ENCODE measurements at places on chromosomes 3 and 15.

GRCh38 chr15:65072027-65072426 lies 4.2 kb upstream of the RASL12 start:
- DNase-seq: no peak

DNA sequence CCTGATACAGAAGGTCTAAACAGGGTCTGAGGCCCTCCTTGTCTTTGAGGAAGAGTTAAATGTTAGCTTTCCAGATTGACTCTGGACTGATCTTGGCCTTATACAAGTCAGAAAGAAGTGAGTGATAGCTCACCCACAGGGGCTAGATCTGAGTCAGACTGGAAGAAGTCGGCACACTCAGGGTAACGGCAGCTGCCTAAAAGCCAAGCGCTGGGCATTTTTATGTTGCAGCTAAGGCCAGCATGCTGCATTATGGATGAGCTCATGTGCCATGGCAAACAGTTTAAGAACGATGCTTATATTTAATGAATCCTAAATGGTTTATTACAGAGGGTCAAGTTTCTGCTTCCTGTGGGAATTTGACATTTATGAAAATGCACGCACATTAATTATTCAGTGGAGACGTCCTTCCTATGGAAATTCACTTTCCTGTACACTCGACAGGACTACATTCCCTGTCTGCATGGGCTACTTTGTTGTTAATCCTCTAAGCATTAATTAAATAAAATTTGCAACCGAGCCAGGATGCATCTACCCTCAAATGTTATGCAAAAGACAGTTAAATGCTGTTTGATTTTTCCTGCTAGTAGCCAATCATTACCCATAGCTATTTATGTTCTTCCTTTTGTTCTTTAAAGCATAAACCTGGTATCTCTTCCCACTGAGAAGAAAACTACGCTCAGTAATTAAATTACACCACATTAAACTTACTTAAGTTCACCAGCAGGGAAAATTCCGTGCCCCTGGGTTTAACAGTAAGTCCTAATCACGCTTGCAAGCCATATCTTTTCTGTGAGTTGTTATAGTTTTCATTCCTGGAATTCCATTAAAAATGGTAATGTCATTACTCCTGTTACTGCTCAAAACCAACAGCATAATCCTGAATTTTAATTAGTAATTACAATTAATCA lies 762.7 kb upstream of the CFAP20DC start:
- no peak for DNase-seq

- DNase-seq: no peak
These were observed 15.7 kb upstream of the LRRC58 start for GRCh38 chr3:120364821-120365220.

GRCh38 chr3:76961284-76961683 lies 78.6 kb upstream of the ROBO2 start:
- DNase-seq: no peak

GRCh38 chr3:186888569-186888968 lies 41.8 kb upstream of the ST6GAL1 start:
- DNase-seq: no peak

DNA sequence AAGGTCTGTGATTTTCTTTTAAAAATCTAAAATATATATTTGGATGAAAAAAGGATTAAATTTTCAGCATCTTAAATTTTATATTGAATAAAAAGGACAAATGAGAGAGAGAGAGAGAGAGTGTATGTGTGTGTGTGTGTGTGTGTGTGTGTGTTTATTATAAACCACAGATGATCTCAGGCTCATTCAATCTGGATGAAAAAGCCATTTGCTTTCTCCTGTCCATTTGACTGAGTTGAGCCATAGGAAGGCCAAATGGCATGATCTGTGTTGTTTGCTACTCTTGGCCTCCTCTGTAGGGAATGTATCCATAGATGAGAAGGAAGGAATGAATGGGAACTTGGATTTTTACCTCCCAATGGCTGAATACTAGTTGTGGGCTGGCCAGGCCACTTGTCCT lies 92.5 kb upstream of the MEX3B start:
- DNase-seq: no peak

DNA sequence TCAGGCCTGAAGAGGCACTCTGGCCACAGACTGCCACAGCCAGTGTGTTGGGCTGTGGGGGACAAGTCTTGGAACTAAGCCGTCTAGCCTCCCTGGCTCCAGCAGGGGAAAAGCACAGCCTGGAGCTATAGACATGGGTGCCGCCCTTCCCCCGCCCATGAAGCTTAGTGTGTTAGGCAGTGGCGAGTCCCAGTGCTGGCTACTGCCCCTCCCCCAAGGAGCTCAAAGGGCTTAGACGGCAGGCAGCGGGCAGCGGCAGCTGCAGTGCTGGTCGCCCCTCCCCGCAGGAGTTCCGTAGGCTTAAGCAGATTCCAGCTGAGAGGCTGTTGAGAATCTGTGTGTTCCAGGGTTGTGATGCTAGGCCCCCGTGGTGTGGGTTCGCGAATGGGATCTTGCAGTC lies 135.8 kb upstream of the RORA start:
- no peak for DNase-seq

DNA sequence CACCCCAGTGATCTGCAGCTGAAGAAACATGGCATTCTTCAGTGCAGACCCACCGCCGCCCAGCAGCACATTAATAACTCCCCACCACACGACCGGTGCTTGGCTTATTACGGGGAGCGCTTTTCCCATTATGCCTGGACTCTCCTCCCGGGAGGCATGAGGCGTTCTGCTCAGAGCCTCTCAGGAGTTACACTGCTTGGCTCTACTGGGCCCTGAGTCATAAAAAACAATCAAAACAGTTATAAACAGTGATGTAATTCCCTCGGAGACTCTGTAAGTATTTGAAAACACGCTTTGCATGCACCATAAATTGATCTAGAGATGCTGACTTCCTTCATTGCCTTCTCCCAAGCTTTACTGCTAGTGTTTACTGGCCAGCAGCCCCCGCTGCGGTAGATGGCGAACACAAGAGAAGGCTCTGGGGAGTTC lies 77.1 kb upstream of the SNRPA1 start:
- DNase-seq: no peak

DNA sequence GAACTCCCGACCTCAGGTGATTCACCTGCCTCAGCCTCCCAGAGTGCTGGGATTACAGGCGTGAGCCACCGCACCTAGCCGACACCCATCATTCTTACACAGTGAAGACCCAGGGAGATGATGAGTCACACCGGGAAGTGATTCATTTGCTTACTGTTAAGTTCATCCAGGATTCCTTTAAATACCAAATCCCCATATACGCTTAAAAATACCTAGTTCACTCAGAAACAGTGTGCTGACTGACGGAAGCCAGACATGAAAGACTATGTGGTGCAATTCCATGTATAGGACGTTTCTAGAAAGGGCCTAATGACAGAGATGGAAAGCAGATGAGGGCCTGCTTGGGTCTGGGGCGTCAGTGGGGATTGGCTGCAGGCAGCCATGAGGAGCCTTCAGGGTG lies 75.2 kb downstream of the APBA2 start:
- no peak for DNase-seq

DNA sequence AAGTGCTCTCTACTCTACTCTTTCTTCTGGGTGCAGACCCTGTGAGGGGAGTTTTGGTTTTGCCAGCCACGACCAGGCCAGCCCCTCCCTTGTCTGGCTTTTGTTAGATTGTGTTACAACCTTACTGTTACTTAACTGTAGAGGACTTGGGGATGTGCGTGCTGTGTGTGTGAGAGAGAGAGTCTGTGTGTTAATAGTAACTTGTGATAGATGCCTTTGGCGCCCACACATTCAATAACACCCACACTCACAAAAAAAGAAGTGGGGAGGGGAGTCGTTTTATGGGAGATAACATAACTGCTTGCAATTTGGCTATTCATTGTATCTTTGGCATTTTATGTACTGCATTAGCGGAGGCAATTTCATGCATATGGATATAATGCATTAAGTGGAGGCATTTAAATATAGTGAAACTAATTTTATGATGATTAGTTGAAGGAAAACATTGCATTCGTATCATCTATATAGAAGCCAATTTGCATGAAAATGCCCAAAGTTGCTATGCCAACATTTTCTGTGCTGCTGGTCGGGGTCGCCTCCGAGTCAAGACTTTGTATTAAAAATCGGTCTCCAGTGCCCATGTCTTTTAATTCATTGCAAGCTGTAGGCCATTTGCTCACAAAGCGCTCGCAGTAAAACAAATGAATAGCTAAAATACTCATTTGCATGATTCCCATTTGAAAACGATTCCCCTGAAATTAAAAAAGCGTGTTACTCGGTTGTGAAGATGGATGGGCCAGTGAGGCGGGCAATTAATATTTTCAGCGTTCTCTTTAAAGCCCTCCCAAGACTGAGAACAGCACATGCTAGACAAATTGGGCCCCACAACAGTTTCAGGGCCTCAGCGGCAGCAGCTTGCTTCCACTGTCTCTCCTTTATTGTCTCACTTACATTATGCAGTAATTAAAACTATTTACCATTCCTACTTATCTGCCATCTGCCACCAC lies 158.5 kb upstream of the SMAD3 start:
- no peak for DNase-seq

GRCh38 chr15:101188637-101189408 lies 63.0 kb downstream of the CHSY1 start:
- DNase-seq: no peak

DNA sequence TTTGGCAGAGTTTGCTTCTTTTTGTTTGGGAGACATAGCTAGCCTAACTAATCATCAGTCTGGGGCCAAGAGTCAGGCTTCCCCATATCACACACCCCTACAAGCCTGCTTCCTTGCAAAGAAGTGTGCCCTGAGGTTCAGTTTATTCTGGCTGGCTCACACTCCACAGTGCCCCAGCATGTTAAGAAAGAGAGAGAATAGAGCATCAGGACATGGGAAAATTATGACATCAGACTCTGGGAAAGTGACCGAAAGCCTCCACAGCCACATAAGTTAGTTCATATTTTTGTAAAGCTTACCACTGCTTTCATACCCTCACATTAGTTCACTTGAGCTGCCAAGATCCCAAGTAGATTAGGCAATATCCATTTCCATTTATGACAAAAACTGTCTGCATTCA lies 63.0 kb upstream of the CFAP161 start:
- DNase-seq: no peak

DNA sequence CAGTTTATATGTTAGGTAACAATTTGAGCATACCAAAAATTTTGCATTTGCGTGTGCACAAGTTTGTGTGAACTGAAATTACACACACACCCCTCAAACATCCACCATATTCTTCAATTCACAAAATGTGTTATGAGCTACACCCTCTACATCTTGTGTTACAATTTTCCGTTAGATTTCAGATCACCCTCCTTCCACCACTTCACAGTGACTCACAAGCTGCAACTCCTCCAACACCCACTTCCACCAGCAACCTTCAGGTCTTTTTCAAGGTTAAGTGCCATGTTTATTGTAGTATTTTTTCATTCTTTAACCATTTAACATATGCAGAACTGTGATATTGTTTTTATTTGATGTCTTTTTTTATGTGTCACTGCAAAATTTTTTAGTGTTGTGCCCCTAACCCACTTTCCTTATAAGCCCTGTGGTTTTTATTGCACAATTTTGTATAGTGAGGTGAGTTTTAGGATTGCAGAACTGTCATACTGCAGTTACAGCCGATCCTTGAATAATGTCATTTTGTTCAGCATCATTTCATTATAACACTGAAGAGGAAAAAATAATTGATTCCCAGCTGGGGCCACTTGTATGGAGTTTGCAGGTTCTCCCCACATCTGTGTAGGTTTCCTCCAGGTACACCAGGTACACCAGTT lies 148.9 kb downstream of the PLCL2 start:
- DNase-seq: no peak

DNA sequence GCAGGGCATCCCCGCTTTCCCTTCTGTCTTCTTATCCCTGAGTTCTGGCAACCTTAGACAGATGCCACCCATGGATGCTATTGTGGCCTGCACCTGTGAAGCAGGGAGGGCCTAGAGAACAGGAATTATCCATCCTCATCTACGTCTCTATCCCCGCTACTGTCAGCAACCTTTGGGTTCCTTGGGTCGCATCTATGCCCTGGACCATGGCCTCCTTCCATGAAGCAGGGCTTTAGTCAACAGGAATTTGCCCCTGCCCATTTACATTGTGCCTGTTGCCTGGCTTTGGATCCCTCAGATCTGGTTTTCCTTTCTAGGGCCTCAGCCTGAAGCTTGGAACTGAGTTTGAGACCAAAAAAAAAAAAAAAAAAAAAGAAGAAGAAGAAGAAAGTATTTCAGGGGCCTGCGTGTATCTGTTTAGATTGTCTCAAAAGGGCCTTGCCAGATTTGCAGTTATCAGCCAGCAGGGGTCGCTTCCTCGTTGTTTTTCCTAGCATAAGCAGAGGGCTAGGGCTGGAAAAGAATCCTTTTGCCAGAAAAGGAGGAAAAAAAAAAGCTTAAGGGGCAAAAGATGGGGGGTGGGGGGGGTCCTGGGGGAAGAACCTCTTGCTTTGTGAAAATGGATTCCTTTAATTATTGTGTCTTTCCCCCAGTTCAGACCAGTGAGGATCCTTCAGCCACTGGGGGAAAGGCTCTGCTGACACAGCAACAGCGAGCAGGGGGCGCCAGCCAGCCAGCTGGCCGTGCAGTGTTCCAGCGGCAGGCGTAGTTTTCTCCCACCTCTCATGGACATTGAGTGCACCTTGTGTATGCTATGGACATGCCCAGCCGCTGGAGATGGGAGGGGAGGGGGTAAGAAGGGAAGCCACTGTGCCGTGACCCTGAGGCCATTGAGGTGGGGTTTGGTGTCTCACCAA lies 65.7 kb upstream of the ALDH1L1 start:
- DNase-seq: no peak

DNA sequence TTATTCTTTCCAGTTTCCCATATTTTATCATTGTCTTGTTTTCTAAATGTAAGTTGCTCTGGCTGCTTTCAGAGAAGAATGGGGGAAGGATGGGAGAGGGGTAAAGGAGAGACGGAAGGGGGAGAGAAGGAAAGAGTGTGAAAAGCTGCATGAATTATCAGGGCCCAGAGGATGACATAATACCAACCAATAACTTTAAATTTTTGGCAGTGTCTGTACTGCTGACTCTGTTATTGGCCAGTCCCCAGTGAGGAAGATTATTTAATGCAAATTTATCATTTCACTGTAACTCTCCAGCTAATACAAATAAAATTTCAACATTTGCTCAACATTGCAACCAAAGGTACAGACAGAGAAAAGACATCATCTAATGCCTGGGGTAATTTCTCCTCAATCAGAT lies 551.7 kb upstream of the CFAP20DC start:
- DNase-seq: no peak

- no peak for DNase-seq
These were observed 247.5 kb upstream of the LRIG1 start for GRCh38 chr3:66748175-66748876.

- peak; percentile 37 for DNase-seq
These were observed 112.8 kb upstream of the ICE2 start for GRCh38 chr15:60591496-60592370.

DNA sequence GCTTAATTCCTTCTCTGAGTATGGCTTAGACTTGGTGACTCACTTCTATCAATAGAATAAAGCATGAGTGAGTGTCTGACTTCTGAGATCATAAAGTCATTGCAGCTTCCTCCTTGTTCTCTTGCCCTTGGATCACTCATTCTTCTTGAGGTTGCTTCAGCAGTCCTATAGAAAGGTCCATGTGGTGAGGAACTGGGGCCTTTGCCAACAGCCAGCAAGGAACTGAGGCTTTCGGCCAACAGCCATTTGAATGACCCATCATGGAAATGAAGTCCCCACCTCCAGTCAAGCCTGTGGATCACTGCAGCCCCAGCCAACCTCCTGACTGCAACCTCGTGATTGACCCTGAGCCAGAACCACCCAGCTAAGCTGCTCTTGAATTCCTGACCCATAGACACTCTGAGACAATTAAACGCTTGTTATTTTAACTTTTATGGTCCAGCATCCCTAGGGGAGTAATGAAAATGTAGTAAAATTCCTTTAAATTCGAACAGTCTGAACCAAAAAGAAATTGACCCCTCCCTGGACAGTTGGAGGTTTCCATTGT lies 84.5 kb downstream of the WDR76 start:
- DNase-seq: no peak
